ENCODE measurements at places on chromosomes 1 and 21.

DNA sequence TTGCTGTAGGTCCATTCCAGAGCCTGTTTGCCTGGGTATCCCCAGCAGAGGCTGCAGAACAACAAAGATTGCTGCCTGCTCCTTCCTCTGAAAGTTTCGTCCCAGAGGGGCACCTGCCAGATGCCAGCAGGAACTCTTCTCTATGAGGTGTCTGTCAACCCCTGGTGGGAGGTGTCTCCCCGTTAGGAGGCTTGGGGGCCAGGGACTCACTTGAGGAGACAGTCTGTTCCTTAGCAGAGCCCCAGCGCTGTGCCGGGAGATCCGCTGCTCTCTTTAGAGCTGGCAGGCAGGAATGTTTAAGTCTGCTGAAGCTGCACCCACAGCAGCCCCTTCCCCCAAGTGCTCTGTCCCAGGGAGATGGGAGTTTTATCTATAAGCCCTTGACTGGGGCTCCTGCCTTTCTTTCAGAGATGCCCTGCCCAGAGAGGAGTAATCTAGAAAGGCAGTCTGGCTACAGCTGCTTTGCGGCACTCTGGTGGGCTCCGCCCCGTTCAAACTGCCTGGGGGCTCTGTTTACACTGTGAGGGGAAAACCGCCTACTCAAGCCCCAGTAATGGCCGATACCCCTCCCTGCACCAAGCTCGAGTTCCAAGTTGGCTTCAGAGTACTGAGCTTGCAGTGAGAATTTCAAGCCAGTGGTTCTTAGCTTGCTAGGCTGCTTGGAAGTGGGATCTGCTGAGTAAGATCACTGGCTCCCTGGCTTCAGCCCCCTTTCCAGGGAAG, 8.7 kb upstream of the SLC25A24 start:
- DNase-seq: no peak

DNA sequence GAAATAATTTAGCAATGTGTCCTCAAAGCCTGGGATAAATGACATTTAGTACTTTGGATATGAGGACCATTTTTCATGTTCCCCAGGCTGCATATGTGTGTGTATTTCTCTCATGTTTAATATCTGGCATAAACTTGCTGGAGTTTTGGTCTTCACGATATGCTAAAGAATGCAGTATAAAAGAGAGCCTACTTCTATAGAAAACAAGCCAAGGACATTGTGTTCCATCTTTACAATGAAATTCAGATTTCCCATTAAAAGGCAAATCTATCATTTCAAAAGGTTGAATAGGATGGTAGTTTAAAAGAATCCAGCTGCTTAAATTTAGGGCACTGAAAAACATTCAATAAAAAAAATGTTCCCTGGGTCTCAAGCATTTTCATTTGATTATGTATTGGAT, 169.0 kb upstream of the C1orf105 start:
- DNase-seq: no peak

GRCh38 chr1:109498161-109498801, 4.4 kb downstream of the CYB561D1 start:
- DNase-seq: no peak

GRCh38 chr1:185843986-185844385, 109.8 kb downstream of the HMCN1 start:
- DNase-seq: no peak

DNA sequence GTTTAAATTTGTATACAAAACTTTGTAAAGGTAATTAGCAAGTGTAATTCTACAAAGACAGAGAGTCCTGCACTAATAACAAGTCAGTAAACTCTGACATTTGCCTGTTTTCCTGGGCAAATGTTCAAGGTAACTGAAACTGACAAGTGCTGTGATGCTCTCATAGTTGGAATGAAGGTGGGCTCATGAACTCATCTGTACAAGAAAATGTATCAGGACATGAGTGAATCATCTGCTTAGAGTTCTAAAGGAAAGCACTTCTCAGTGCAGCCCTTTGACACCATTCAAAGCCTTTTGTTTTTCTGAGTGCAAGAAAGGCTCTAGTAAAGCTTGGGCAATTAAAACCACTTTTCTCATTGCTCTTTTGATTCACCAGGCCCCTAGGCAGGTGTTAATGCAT, 91.5 kb downstream of the UROD start:
- no peak for DNase-seq

GRCh38 chr1:151868486-151868885, 15.0 kb upstream of the THEM5 start:
- no peak for DNase-seq

DNA sequence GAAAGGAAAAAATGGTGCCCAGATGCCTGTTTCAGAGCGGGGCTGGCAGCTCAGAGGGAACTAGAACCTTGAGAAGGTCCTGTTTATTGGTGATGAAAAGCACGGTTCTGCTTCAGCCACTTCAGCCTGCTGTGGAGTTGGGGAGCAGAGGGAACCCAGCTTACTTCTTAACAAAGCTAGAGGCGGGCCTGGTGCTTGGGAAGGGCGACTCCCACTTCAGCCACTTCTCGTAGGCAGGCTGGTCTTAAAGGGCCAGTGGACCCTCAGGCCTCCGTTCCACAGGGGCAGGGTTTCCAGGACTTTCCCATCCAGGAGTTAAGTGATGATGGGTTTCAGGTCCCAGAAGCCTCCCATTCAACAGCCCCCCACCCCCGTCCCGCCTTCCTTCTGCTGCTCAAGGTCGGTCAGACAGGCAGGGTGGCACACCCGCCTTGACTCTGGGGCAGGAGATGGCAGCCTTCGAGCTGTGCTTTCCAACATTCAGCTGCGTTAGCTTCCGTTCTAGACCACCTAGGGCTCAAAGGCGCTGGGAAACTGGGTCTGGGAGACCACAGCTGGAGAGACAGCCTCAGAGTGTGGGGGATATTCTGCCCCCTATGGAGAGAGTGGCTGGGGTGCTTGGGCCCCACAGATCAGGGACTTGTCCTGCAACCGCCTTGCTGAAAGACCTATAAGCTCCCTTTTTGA, 3.4 kb downstream of the RUNX3 start:
- peak; percentile 47 for DNase-seq

DNA sequence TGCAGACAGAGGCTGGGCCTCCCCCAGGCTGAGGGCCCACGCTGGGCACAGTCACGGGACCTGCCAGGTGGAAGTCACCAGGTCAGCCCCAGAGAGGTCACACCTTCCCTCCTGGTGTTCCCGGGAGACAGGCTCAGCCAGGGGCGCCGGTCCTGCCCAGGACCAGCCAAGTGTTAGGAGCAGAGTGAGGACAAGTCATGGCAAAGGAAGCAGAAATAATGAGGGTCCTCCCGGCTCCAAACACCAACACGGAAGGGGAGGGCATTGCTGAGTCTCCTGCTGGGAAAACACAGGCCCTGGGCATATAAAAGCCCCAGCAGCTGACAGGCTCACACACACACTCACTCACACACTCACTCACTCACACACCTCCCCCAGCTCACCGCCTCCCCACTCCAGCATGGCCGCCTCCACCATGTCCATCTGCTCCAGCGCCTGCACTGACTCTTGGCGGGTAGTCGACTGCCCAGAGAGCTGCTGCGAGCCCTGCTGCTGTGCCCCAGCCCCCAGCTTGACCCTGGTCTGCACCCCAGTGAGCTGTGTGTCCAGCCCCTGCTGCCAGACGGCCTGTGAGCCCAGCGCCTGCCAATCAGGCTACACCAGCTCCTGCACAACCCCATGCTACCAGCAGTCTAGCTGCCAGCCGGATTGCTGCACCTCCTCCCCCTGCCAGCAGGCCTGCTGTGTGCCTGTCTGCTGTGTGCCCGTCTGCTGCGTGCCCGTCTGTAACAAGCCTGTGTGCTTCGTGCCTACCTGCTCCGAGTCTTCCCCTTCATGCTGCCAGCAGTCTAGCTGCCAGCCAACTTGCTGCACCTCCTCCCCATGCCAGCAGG, at the start of gene KRTAP10-10:
KRTAP10-10 (plus strand) TSS at position 339 of the 833 bp plus-strand sequence; CDS start at position 401, 62 bp downstream.
- no peak for DNase-seq

DNA sequence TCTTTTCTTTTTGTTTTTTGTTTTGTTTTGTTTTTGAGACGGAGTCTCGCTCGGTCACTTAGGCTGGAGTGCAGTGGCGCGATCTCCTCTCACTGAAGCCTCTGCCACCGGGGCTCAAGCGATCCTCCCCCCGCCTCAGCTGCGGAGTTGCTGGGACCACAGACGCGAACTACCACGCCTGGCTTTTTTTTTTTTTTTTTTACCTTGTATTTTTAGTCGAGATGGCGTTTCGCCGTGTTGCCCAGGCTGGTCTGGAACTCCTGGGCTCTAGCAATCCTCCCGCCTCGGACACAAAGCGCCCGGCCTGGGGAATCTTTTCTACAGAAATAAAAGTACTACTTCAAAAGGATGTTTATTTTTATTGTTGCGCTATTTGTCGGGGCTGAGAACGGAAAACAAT, 1.1 kb upstream of the SETDB1 start:
- no peak for DNase-seq

DNA sequence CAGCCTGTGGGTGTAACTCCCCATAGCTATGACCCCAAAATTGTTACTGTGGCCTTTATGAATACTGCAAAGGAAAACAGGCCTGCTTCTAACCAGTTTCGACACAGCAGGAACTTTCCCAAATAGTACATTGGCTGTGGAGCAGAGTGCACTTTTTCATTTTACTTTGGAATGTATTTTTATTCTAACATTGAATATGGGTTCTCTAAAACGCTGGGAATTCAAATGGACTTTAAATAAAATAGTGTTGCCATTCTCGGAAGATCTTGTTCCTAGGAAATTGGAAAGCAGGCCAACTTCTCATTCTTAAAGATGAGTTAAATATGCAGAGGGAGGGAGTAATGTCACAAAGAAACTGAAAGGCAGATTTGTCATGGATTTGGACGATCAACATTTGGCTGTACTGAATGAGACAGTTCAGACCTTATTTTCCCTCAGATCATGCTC, 39.6 kb upstream of the ARHGAP29 start:
- DNase-seq: no peak

GRCh38 chr1:208100906-208101305, 143.3 kb downstream of the PLXNA2 start:
- DNase-seq: no peak

DNA sequence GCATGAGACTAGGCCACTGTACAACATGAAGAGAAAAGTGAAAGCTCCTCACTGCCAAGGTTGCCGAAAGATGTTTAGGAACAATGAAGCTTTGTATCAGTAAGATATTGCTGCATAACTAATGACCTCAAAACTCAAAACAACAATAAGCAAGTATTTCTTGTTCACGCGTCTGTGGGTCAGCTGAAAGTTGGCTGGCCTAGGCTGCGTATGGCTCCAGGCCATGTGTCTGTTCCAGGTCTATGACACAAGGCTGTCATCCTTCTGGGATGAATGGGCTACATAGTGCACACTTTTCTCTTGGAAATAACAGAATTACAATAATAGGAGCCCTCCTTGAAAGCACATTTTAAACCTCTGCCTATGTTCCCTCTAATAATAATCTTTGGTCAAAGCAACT, 515.9 kb downstream of the PLPP3 start:
- no peak for DNase-seq

GRCh38 chr1:47751193-47751592, 246.0 kb downstream of the TRABD2B start:
- DNase-seq: no peak

- no peak for DNase-seq
These were observed 26.1 kb downstream of the PKP1 start for GRCh38 chr1:201309416-201309815.

- no peak for DNase-seq
These were observed 467.3 kb downstream of the SETD4 start for GRCh38 chr21:35593000-35593502.

GRCh38 chr1:43861988-43862735, 71.4 kb upstream of the ARTN start:
- DNase-seq: no peak

DNA sequence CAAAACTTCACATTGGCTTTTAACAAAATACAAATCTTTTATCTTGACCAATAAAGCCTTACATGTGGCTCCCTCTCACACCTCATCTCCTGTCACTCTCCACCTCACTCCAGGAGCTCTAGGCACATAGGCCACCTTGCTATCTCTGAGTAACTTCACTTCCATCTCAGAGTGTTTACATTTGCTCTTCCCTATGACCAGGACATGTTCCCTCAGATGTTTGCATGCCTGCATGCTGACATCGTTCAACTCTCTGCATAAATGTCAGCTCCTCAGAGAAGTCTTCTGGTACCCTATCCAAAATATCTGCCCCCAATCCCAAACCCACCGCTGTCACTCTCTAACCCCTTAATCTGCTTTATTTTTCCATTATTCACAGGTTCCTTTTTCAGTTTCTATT, 110.9 kb downstream of the TOMM20 start:
- DNase-seq: no peak

DNA sequence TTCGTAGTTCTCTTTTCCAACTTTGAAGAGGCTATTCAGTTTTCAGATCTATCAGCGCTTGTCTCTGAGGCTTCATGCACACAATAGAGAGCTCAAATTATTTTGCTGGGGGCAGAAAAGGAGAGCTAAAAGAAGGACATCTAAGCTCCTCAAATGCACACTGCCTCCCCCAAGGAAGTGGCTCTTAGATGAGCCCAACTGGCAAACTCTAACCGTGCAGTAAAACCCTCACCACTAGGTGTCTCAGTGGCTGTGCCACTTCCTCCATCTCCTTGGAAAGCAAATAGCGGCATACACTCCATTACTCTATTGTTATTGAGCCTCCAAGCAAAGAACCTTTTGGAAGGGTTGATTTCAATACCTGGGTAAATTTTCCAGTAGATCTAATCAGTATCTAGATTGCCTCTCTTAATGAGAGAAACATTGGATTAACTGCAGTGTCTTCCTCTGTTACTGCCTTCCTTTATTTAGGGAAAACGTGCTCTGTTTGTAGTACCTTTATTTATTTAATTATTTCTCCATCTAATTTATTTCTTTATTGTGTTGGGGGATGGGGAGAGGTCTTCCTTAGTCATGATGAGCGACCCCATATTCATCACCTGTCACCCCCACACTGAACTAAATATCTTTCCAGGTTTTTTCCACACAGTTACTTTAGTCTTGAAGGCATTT, 9.2 kb upstream of the SFPQ start:
- peak; percentile 87 for DNase-seq

DNA sequence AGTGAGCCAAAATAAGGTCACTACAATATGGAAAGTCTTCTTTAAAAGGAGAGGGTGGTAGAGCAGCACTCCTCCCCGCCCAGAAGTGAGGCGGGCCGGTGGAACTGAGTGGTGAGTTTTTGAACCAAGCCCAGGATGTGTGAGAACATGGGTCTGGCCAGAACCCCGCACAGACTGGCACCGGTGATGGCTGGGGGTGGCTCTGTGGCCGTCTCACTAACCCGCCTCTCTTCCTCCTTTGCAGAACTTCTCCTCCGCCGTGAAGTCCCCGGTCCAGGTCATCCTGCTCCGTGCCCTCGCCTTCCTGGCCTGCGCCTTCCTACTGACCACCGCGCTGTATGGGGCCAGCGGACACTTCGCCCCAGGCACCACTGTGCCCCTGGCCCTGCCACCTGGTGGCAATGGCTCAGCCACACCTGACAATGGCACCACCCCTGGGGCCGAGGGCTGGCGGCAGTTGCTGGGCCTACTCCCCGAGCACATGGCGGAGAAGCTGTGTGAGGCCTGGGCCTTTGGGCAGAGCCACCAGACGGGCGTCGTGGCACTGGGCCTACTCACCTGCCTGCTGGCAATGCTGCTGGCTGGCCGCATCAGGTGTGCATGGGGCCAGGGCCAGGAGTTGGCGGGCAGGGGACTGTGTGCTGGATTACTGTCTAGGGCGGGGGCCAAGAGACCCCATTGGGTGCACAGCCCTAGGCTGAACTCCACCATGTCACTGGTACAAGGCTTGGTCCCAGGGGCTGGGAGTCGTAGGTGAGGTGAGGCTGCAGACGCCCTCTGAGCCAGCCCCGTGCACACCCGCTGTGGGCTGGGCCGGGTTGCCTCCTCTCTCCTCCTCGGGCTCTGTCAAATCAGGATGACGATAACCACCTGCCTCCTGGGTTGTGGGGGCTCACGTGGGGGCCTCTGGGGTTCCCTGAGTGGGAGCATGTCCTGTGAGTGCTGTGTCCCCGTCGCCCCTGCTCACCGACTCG, 12.4 kb downstream of the TMEM201 start:
- DNase-seq: no peak

GRCh38 chr1:58392083-58392482, 154.4 kb downstream of the OMA1 start:
- DNase-seq: no peak

Data from suppressor macrophage (primary cell).